ENCODE measurements at places on chromosomes 12 and 14.

GRCh38 chr14:71230897-71231296 lies 323.6 kb downstream of the PCNX1 start:
- DNase-seq, result no peak

DNA sequence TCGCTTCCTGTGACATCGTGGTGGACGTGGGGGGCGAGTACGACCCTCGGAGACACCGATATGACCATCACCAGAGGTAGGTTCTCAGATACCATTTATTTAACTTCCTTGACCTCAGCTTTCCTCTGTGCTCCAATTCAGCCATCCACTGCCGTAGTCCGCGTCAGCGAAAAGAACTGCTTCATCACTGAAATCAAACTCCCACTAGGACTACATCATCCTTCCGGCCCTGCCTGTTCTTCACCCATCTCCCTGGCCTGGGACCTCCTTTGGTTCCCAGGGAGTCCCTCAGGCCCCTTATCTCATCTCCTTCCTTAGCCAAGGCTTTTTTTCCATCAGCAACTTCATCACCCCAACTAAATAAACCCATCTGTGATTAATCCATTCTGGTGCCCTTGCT lies 692 bp downstream of the MYG1 start:
- no peak for DNase-seq

DNA sequence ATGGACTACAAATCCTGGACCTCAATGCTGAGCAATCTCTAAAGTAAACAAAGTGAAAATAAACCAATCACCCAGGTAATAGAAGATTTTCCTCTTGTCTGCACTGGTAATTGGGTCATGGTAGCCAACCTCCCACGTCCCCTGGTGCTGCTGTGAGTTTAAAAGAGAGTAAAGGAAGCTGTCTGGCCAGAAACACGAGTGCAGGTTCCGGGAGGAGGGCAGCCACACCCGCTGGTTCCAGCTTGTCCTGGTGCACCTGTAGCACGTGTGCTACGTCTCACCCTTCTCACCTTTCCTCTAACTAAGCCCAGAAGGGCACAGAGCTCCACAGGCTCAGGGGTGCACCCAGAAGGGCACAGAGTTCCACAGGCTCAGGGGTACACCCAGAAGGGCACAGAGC lies 5.4 kb downstream of the CRACR2A start:
- no peak for DNase-seq

- no peak for DNase-seq
These were observed 66.2 kb downstream of the MARK3 start for GRCh38 chr14:103451401-103451800.

DNA sequence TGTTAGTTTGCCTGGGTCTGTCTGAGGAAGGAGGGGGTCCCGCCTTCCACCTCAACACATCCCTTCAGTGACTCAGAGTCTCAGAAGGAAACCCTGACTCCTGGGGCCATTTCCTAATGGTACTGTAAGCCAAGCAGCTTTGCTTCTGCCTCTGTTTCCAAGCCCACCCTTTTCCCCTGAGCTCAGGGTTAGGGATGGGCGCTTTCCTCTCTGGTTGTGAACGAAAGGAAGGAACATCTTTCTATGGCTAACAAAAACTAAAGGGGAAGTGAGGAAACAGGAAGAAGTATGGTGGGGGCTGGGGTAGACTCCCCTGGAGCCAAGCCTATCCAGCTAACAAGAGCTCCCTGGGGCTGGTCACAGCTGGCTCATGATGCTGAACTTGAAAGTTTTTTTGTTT lies 11.6 kb upstream of the UNC119B start:
- no peak for DNase-seq

DNA sequence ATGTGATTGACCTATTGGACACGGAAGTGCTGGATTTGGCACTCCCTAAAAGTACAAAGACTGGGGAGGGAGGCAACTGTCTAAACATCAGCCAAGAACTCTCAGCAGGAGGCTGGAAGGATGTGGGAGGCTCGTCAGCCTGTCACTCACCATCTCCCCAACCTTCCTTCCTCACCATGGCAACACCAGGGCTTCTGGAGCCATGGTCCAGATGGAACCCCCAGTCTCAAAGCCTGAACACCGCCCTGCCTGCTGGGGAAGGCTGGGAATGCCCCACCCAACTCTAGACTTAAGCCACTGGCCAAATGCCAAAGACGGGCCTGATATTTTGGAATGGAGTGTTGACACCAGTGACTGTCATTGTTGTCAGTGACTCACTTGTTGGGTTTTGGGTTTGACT lies 55.3 kb downstream of the GALNT16 start:
- no peak for DNase-seq

GRCh38 chr12:93705237-93705636 lies 28.1 kb downstream of the CRADD start:
- no peak for DNase-seq

DNA sequence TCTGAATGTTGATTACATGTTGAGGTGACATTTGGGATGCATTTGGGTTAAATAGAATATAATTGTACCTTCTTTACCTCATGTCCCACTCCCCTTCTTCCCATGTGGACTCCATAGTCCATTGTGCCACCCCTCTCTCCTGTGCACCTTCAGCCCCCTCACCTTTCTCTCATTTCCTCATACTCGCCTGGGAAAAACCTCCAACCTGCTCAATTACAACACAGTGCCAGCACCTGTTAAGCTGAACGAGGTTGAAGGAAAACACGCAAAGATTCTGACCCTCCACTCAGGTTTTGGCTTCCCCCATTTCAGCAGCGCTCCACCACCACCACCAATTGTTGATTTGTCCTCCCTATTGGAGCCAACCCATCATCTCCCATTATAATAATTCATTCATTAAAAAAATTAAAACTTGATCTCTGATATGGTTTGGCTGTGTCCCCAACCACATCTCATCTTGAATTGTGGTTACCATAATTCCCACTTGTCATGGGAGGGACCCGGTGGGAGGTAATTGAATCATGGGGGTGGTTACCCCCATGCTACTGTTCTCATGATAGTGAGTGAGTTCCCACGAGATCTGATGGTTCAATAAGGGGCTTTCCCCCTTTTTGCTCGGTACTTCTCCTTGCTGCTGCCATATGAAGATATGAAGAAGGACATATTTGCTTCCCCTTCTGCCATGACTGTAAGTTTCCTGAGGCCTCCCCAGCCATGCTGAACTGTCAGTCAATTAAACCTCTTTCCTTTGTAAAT lies 33.7 kb upstream of the PPP2R5C start:
- no peak for DNase-seq

DNA sequence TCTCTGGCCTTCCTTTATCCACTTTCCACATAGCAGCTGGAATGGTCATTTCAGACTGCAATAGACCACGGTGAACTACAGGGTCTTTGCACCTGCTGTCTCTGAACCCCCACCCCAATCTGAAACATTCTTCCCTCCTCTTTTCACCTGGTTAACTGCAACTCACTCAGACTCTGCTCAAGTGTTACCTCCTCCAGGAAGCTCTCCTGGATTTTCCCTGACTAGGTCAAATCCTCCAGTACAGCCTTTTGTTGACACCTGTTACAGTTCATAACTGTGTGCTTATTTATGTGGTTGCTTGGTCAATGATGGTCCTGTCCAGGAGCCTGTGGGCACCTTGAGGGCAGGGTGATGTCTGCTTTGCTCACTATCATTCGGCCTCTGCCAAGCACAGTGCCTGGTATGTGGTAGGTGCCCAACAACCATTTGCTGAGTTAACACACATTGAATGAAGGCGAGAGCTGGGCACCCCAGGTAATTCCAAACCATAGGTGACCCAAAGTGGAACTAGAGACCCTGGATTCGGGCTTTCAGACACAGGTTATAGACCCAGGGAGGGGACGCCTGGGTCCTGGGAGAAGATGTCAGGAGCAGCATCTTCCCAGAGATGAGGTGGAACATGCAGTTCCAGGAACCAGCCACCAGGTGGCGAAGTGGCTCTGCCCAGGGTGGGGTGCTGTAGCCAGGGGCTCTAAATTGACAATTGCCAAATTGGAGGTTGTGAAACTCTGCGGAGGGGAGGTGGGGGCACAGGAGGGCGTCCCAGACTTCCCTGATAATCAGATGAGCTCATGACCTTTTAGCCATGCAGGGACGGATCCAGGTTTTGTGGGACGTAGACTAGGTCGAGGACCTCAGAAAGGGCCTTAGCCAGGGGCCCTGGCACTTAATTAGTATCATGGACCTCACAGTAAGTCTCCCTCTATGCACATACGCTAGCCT lies 28.1 kb downstream of the TRPV4 start:
- DNase-seq, result peak; percentile 53

DNA sequence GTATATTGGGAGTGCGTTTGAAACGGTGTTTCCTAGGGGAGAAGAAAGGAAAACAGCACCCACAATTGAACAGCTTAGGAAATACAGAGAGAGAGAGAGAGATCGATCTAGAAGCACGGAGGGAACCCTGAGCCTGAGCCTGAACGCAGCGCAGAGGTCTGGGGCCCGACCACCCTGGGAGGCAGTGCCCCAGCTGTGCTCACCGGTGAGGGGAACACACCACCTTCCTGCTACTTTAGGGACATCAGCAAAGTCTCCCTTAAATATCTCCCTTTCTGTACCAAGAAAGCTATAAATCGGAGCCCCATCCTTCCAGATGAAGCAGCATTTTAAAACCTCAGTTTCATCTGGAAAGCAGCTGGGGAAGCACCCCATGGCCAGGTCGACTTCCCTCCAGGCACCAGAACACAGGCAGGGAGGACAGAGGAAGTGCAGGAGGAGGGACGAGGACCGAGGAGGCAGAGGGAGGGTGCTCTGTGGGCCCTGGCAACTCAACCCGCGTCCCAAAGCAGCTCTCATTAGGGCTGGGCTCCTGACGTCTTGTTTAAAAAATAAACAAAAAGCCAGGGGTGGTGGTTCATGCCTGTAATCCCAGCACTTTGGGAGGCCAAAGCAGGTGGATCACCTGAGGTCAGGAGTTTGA lies 12.2 kb downstream of the RIMBP2 start:
- no peak for DNase-seq

- DNase-seq, result no peak
These were observed 29.5 kb upstream of the RHOJ start for GRCh38 chr14:63174760-63175191.

DNA sequence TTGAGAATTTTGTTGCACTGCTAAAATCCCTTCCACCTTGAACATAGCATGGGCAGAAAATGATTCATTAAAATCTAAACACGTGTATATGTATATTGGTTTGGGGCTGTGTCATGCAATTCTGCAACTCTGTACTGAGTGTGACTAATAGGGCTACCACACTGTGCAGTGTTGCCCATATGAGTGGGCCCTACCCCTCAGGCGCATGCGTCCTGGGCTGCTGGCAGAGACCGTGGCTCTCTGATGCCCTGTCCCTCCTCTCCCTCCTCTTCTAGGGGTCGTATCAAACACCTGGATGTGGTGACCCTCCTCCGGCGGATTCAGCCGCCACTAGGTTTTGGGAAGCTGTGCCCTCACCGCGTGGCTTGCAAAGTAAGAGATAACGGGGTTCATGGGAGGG lies 128.4 kb upstream of the FKBP4 start:
- DNase-seq, result no peak

GRCh38 chr12:127600211-127600610 lies 666.8 kb upstream of the TMEM132C start:
- no peak for DNase-seq

DNA sequence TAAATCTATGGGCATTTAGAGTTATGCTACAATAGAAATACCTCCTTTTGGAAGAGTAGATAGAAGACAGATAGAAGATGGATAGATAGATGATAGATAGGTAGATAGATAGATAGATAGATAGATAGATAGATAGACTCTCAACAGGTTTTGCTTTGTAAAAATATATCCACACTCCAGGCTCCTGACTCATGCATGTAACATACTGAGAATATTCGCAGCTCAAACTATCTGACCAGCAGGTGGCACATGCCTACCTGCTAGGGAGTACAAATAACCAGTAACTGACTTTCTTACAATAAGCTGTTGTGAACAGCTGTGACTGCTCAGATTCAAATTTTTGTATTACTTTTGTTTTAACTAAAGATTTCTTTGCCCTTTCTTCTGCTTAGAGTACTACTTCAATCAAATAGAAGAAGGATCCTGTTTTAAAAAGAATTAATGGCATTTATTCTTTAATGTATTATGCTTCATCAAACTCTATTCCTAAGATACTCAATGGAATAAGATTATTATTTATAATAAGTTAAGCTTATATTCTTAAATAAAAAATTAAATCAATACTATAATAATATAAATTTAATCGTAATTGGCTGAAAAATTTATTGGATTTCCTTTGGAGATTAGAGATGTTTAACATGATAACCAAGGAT lies 15.8 kb upstream of the CPNE8 start:
- no peak for DNase-seq

GRCh38 chr12:52945389-52946232 lies 3.3 kb upstream of the KRT18 start:
- DNase-seq, result no peak

- DNase-seq, result no peak
These were observed 12.3 kb downstream of the ZC2HC1C start for GRCh38 chr14:75081660-75082229.

DNA sequence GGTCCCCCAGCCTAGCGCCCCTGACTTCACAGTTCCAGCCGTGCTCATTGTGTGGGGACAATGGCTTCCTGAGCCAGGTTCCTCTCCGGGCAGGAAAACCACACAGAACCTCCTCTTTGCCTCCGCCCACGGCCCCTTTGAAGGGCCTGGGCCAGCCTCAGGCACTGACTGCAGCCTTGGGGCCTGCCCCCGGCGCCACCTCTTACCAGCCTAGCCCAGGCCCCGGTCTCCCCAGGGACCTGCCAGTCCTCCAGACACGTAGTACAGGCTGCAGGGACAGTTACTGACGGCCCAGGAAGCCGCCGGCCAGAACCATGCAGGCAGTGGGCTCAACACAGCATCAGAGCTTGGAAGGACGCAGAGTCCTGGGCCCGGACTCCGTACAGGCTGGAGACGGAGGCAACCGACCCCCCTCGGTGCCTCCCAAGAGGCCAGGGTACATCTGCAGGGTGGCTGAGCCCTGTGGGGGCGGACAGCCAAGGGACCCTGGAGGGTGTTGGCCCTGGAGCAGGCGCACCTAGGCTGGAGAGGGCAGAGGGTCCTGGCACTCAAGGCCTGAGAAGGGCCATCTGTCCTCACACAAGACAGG lies 20.9 kb upstream of the NUDT14 start:
- DNase-seq, result no peak

DNA sequence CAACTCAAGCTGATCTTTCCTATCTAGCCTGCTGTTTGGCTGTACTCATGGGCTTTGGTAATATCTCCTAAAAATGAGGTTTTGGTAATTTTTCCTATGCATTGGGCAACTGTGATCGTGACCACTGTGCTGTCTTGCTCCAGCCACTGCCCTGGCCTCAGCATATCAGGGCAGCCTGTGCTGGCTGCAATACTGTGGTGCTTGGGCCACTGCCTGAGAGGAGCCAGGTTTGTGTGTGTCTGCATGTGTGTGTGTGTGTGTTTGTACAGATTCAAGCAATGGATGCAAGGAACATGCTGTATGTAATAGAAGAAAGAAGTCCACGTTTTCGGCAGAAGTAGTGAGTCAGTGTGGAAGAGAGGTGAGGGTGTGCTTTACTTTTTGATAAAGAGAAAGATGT lies 13.0 kb downstream of the ERG28 start:
- no peak for DNase-seq

- no peak for DNase-seq
These were observed 14.3 kb upstream of the ZFP36L1 start for GRCh38 chr14:68807148-68807600.

- no peak for DNase-seq
These were observed 215.6 kb downstream of the SLC6A15 start for GRCh38 chr12:84696908-84697540.

All from activated T-helper 1 cell treated with anti-CD3 and anti-CD28 coated beads, Interleukin-2, amount 50 U/mL, for 16 hours (primary cell).